MCF 10A (cell line): ENCODE measurements at places on chromosomes 1 and 21.

DNA sequence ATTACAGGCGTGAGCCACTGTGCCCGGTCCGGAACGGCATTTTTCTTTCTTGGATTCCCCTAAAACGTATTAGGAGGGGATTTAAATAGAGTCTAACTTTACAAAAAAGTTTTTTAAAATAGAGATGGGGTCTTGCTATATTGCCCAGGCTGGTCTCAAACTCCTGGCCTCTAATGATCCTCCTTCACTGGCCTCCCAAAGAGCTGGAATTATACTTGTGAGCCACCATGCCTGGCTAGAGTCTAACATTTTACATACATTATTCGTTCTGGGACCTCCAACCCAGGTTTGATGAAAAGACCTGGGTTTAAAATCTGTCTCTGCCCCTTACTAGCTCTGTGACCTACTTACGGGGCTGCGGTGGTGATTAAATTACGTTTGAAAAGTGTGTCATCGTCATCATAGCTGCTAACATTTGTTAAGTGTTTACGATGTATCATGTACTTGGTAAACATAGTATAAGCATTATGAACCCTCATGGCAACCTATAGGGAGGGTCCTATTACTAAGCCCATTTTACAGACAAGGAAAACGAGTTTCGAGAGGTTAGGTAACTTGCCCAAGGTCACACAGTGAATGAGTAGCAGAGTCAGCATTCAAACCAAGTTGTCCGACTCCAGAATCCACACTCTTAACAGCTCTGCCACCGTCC, 24.5 kb downstream of the PLEKHM2 start:
- no peak for DNase-seq

DNA sequence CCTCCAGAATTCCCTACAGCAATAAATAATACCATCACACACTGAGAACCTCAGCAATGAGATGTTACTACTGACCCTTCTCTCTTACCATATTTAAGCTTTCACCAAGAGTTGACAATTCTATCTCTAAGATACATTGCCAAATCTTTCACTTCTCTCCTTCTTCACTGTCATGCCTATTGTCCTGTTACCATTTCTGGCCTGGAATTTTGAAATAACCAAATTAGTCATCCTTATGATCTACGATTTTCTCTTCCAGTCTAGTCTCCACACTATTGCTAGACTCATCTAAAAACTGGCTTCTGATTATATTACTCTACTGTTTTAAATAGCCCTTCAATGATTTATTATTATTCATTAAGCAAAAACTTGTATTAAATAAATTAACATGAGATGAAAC, 656.1 kb upstream of the ADGRL4 start:
- DNase-seq, result peak; percentile 19

- no peak for DNase-seq
Measured at GRCh38 chr1:9004031-9004699, 22.1 kb downstream of the SLC2A7 start.

DNA sequence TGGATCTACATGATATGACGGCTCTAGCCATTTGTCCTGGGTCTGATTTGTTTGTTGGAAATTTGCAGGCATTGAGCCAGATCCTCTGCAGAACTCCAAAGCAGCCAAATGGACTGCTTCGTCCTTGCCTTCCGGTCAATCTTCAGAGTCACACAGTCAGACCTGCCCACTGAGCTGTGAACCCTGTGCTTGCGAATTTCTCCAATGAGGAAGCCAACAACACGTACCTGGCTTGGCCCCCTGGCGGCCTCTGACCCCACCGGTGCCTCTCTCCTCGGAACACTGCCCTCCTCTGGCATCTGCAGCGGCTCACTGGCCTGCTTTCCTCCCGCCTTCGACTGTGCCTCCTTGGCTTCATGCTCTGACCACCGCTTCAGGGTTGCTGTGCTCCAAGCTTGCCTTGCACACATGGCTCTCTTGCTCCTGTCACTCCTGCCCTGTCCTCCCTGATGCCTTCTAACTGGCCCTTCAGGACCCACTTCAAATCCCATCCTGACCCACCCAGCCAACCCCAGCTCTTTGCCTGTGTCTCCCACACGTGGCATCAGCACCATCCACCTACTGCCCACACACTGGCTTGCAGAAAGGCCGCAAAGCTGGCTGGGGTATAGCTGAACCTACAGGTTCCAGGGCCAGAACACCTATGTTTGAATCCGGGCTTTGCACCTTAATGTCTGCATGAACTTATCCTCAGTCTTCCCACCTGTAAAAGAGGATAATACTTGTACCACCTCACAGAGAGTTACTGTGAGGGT, 128.2 kb downstream of the KCNN3 start:
- DNase-seq, result no peak

- no peak for DNase-seq
Measured at GRCh38 chr1:87106144-87106543, 191.7 kb downstream of the HS2ST1 start.

DNA sequence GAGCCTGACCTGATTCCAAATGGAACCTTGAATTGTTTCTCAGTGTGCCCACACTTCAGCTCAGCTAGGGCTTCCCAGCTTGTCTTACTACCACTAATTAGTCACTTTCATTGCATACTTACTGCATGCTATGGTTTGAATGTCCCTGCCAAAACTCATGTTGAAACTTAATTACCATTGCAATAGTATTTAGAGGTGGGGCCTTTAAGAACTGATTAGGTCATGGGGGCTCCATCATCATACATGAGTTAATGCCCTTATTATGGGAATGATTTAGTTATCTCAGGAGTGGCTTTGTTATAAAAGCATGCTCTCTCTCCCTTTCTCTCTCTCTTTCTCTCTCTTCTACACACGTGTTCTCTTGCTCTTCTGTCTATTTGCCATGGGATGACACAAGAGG, 68.3 kb downstream of the NENF start:
- DNase-seq, result peak; percentile 51
